CD4-positive, alpha-beta T cell (primary cell): ENCODE measurements at places on chromosomes 7 and 10.

- peak overlapping the region; percentile 60 for H3K4me3 ChIP-seq
- H3K4me1 ChIP-seq, result peaks cover 33% of the 10 kb centered on the region
Observed at GRCh38 chr7:1459512-1459892, 232 bp upstream of the MICALL2 start.

- no peak overlapping the region for H3K4me3 ChIP-seq
- H3K27ac ChIP-seq, result no peak overlapping the region
- DNase-seq, result no peak
Observed at GRCh38 chr10:71262027-71262426, 49.7 kb downstream of the UNC5B start.

DNA sequence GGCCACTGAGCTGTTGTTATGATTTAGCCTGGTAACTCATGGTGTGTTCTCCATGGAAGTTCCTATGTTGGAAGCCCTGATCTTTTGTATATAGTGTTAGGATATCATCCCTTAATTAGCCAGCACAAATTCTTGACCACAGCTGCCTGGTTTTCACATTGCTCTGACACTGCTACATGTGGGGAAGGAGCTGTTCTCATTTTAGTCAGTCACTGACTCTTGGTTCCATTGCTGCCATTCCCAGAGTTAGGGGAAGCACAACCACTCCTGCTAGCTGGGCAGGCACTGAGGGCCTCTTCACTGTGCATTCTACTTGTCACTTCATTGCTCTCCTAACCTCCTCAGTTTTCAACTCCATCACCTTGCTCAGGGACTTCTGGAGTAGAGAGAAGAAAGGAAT is 98.4 kb upstream of the GJD4 start:
- no peak overlapping the region for H3K27ac ChIP-seq
- peaks cover 13% of the 10 kb centered on the region for H3K36me3 ChIP-seq
- no peaks in the 10 kb centered on the region for H3K27me3 ChIP-seq
- H3K4me3 ChIP-seq, result no peak overlapping the region
- DNase-seq, result no peak
- H3K4me1 ChIP-seq, result peaks cover 3% of the 10 kb centered on the region

GRCh38 chr10:22803261-22803885 is 89.0 kb upstream of the PIP4K2A start:
- no peak overlapping the region for H3K4me3 ChIP-seq
- no peaks in the 10 kb centered on the region for H3K4me1 ChIP-seq
- no peak for DNase-seq
- no peak overlapping the region for H3K27ac ChIP-seq

DNA sequence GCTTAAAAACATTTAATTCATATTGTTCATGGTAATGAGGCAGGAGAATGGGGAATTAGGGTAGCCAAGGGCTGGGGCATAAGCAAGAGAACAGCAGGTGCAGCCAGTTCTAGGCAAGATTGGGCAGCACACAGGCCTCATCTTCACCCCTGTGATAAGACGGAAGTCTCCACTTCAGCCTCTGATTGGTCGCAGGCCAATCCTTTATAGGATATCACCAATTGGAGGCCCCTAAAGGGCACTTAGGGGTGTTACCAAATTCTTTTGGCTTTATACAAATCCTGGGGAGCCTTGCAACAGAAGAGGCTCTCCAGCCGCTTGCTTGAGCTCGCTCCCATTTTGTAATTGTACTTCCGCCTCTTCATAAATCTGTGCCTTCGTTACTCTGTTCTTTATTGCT is 231.1 kb downstream of the REEP3 start:
- no peaks in the 10 kb centered on the region for H3K27me3 ChIP-seq
- DNase-seq, result no peak
- no peak overlapping the region for H3K4me3 ChIP-seq
- H3K36me3 ChIP-seq, result no peaks in the 10 kb centered on the region
- no peak overlapping the region for H3K27ac ChIP-seq

GRCh38 chr10:77566914-77567566 is 70.6 kb downstream of the KCNMA1 start:
- H3K27me3 ChIP-seq, result no peaks in the 10 kb centered on the region
- H3K36me3 ChIP-seq, result no peaks in the 10 kb centered on the region
- no peak overlapping the region for H3K4me3 ChIP-seq

GRCh38 chr10:82310839-82311238 is 435.8 kb downstream of the NRG3 start:
- H3K4me3 ChIP-seq, result no peak overlapping the region
- no peaks in the 10 kb centered on the region for H3K27me3 ChIP-seq
- no peak overlapping the region for H3K27ac ChIP-seq
- H3K36me3 ChIP-seq, result no peaks in the 10 kb centered on the region

DNA sequence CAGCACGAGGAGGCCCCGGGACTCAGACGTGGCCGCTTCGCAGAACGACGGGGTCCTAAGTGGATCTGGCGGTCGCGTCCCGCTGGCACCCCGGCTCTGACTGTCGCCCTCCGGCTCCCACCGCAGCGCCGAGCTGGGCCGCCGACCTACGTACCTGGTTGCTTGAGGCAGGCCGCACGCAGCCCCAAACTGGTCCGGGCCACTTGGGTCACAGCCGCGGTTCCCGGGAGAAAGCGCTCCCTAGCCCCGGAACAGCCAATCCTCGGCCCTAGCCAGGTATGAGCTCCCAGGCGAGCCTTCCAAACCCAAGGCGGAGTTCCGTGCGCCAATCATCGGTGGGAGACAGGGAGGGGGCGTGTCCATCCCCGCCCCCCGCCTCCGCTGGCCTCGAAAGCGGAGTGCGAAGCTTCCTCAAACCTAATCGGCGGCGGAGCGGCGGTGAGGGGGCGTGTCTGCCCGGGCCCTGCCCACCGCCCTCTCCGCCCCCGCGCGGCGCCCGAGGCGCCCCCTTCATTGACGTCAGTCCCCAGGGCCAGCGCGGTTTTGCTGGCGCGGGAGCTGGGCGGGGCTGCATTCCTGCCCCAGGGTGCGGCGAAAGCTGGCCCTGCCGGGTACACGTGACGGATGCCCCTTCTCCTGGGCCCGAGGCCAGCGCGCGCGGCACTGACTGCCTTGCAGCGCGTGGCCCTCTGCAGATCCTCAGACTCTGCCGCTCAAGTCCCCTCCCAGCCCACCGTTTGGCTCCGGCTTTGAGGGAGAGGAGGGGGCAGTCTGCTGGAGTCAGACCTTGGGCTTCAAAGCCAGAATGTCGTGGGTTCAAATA is at the start of gene AVPI1:
Gene AVPI1 (minus strand): TSS at position 280 of the 823 bp plus-strand sequence. CDS start 7,336 bp downstream, outside the sequence.
- peak within 1 kb of the TSS; percentile 52 for H3K27ac ChIP-seq
- H3K4me3 ChIP-seq, result peak within 1 kb of the TSS; percentile 82
- H3K27me3 ChIP-seq, result no peaks in the 10 kb centered on the region
- no peaks in the 10 kb centered on the region for H3K36me3 ChIP-seq
- peak; percentile 94 for DNase-seq
- H3K4me1 ChIP-seq, result peaks cover 35% of the 10 kb centered on the region

DNA sequence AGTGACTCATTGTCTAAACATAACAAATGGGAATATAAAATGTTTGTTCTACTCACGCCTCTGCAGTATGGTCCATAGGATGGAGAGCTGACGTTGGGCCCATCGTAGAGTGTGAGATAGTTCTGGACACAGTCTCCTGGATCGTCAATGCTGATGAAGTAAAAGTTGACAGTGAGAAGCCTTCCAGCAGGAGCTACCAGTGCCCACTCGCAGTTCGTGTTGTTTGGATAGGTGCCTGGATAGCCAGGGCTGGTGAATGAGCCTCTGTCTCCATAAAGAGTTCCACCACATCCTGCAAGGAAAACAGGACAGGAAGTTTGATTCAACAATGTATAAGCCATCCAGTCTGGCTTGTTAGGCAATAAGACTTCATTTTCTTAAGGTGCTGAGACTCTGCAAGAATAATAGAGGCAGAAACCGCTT is 79.6 kb downstream of the OR13A1 start:
- no peak overlapping the region for H3K4me3 ChIP-seq
- H3K27me3 ChIP-seq, result no peaks in the 10 kb centered on the region
- no peaks in the 10 kb centered on the region for H3K4me1 ChIP-seq
- H3K27ac ChIP-seq, result no peak overlapping the region
- H3K36me3 ChIP-seq, result no peaks in the 10 kb centered on the region

- no peaks in the 10 kb centered on the region for H3K27me3 ChIP-seq
- DNase-seq, result no peak
- H3K4me3 ChIP-seq, result no peak overlapping the region
- no peaks in the 10 kb centered on the region for H3K36me3 ChIP-seq
- H3K27ac ChIP-seq, result no peak overlapping the region
Observed at GRCh38 chr10:61272781-61273180, 180.4 kb downstream of the TMEM26 start.

DNA sequence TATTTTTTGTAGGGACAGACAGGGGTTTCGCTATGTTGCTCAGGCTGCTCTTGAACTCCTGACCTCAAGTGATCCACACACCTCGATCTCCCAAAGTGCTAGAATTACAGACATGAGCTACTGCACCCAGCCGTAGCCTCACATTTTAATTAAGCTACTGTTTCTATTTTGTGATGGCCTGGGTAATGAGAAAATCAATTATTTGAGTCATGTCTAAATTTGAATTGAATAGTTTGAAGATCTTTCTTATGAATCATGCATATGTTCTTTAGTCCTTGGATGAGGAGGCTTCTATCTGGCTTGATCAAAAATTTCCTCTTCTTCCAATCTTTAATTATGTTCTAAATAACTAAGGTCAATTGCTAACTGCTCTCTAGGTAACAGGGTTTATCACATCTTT is 175.0 kb downstream of the REEP3 start:
- no peak overlapping the region for H3K4me3 ChIP-seq
- no peaks in the 10 kb centered on the region for H3K27me3 ChIP-seq
- no peaks in the 10 kb centered on the region for H3K4me1 ChIP-seq
- no peak overlapping the region for H3K27ac ChIP-seq
- no peak for DNase-seq

DNA sequence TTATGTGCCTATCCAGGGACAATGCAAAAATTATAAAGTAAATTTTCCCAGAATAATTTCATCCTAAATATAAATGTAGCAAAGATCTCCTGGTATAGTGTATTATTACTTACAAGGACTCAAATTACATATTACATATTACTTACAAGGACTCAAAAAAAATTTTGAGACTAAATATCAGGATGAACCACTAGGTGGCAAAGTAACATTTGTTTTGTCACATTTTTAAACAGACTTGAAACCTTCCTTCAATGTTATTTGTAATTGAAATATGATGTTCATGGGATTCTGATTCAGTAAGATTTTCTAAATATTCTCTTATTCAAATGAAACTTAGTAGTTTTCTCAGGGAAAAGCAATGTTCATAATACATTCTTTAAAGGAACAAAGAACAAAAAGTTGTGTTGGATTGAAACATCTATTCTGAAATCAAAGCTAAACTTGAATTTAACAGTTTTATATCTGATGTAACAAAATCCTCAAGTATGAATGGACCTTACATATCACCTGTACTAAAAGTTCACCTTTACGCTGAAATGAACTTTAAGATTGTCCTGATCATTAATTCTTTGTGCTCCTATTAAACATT is 74.3 kb upstream of the GNAI1 start:
- H3K36me3 ChIP-seq, result no peaks in the 10 kb centered on the region
- no peak for DNase-seq
- no peak overlapping the region for H3K27ac ChIP-seq
- H3K4me3 ChIP-seq, result no peak overlapping the region
- H3K4me1 ChIP-seq, result no peaks in the 10 kb centered on the region

DNA sequence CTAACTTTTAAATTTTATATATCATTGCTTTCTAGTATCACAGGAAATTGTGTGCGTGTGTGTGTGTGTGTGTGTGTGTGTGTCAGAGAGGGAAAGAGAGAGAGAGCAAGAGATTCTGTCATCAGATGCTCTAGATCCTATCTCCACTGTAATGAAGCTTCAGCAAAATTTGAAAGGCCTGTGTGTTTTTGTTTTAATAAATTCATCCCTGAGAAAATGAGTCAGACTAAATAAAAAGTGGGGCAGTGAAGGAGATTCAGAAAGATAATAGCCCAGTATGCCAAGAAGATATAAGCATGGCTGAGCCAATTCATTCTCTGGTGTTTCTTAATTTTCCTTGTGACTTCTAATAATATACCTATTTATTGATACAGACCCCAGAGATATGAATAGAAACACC is 184.2 kb upstream of the TMEM196 start:
- H3K36me3 ChIP-seq, result no peaks in the 10 kb centered on the region
- no peak overlapping the region for H3K27ac ChIP-seq
- no peak for DNase-seq
- no peaks in the 10 kb centered on the region for H3K4me1 ChIP-seq
- H3K27me3 ChIP-seq, result no peaks in the 10 kb centered on the region

DNA sequence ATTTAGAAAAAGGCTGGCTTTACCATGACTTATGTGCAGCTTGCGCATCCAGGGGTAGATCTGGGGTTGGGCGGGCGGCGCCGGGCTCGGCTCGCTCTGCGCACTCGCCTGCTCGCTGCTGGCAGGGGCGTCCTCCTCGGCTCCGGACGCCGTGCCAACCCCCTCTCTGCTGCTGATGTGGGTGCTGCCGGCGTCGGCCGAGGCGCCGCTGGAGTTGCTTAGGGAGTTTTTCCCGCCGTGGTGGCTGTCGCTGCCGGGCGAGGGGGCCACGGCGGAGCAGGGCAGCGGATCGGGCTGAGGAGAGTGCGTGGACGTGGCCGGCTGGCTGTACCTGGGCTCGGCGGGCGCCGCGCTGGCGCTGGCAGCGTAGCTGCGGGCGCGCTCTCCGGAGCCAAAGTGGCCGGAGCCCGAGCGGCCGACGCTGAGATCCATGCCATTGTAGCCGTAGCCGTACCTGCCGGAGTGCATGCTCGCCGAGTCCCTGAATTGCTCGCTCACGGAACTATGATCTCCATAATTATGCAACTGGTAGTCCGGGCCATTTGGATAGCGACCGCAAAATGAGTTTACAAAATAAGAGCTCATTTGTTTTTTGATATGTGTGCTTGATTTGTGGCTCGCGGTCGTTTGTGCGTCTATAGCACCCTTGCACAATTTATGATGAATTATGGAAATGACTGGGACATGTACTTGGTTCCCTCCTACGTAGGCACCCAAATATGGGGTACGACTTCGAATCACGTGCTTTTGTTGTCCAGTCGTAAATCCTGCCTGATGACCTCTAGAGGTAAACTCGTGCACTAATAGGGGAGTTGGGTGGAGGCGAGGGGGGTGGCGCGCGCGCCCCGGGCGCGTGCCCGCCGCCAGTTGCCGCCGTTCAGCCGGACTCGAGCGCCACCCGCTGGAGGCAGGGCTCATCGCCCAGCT is at the start of gene HOXA5:
Gene HOXA5 (minus strand): TSS at position 659 of the 927 bp plus-strand sequence. CDS start 74 bp downstream, at position 585.
- H3K36me3 ChIP-seq, result no peaks in the 10 kb centered on the region
- H3K27me3 ChIP-seq, result peaks cover 29% of the 10 kb centered on the region
- H3K4me3 ChIP-seq, result no peak within 1 kb of the TSS
- no peak within 1 kb of the TSS for H3K27ac ChIP-seq

DNA sequence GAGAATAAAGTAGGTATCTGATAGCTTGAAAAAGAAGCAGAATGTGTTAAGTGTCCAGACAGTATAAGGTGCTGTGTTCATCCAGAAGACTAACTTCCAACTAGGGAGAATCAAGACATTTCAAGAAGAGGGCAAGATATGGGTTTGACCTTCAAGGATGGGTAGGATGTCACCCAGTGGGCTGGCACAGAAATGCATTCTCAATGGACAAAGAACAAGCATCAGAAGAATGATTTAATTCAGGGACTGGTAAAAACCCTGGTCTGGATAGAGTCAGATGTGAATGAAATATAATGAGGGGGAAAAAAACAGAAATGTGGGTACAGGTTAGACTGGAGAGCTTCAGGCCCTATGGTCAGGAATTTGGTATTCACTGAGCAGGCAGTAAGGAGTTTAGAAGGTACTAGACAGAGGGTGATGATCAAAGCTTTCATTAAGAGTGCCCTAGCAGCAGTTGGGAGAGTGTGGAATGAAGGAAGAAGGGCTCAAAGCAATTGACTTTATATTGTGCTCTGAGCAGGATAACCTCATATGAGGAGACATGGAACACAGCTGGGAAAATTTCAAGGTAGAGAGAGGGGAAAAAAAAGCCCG is 180.7 kb upstream of the ANK3 start:
- DNase-seq, result no peak
- no peak overlapping the region for H3K4me3 ChIP-seq
- no peak overlapping the region for H3K27ac ChIP-seq
- H3K27me3 ChIP-seq, result no peaks in the 10 kb centered on the region
- peaks cover 6% of the 10 kb centered on the region for H3K4me1 ChIP-seq
